GM23248 (cell line): ENCODE measurements at places on chromosomes 13 and 19. TPM values are rescaled to one million over a fixed set of nuclear protein-coding genes. Genes with fewer than 3 reads are reported as not detected.

Gene CCL25
- not detected in 2 replicates for total RNA-seq

- DNase-seq = peak; percentile 92
- peak overlapping the region; percentile 71 for H3K27ac ChIP-seq
- H3K4me1 ChIP-seq = peaks cover 14% of the 10 kb centered on the region
- no peaks in the 10 kb centered on the region for H3K27me3 ChIP-seq
- H3K36me3 ChIP-seq = peaks cover 9% of the 10 kb centered on the region; the same call in 1 of the 2 replicates
Measured at GRCh38 chr19:16435238-16435917, 36.4 kb downstream of the EPS15L1 start.

Gene C13orf46
- total RNA-seq = 6.6 TPM in 1 of 2 replicates, not detected in the other

Gene PSG3
- total RNA-seq = not detected in 2 replicates

Gene PSG6
- not detected in 2 replicates for total RNA-seq

DNA sequence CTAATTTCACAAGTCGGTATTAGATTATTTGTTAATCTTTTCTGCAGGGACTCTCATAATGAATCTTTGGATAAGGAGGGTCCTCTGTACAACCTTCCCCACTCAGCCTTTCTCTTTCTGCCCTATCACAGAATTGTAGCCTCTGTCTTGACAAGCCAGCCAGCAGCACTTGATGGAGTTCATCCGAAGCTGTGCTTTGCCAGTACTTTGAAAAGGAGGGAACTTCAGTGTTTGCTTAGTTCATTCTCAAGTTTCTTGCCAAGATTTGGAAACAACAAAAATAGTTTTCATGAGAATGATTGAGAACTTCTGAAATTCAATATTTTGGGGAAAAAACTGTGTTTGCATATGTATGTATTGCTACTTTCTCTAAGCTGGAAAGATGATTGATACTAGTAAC, 69.3 kb upstream of the HMGB1 start:
- H3K36me3 ChIP-seq = no peaks in the 10 kb centered on the region
- no peak overlapping the region for H3K4me3 ChIP-seq
- no peak overlapping the region for H3K27ac ChIP-seq
- H3K4me1 ChIP-seq = no peaks in the 10 kb centered on the region
- DNase-seq = no peak
- no peaks in the 10 kb centered on the region for H3K27me3 ChIP-seq

DNA sequence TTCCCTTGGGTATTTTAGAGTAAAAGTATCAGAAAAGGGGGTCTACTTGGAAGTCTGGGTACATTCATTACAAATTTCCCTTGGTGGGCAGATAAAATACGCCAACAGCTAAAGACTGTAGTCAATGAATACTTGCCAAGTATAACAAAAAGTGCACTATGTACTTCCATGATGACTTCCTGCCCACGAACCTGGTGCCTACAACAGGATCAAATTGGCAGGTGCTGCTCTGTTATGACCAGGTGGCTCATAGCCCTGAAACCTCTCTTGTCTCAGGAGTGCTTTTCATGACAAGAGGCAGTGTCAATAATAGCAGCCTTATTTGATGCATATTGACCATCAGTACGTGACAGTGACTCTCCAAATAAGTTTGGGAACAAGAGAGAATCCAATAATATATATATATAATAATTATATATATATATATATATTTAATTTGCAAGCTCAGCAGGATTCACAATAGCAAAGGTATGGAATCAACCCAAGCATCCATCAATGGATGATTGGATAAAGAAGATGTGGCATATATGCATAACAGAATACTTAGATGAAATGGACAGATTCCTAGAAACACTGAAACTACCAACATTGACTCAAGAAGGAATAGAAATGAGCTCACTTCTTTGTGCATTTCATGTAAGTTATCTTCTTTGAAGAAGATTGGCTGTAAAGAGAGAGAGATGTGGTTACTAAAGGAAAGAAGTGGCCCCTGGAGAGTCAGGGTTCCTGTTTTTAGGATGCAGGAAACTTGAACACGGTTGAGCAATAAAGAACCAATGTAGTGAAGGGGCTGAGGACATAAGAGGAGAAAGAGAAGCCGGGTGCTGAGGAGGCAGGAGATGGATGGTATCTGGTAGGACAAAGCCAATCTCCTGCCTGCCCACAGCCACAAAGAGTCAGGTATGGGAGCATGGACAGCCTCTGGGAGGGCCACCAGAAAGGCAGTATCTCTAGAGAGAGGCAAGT, 52.0 kb upstream of the GTF2F2 start:
- no peak overlapping the region for H3K4me3 ChIP-seq
- H3K27ac ChIP-seq = no peak overlapping the region
- H3K4me1 ChIP-seq = peaks cover 1% of the 10 kb centered on the region; the same call in 1 of the 2 replicates
- DNase-seq = no peak

DNA sequence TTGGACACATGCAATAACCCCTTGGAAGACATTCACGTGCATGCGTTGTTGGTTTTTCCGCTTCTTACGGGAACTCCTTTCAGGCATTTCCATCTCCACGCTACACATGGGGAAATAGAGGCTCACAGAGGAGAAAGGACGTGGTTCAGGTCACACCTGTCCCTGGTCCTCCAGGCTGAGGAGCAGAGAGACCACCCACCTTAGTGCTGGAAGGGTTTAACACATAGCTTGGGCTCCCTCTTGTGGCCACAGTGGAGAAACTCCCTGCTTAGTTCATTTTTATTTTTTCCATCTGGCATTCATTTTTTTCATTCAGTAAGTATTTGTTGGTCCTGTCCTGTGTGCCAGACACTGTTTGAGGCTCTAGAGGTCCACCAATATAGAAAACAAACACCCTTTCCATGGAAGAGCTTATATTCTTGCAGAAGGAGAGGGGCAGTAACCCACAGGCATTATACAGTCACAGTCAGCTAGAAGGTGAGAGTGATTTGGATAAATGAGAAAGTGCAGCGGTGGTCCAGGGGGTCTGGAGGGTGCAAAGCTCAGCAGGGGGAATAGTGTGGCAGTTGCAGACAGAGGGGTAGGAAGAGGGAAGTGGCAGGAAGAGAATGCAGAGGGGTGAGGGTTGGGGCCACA, 24.2 kb upstream of the TTYH1 start:
- H3K27ac ChIP-seq = no peak overlapping the region
- no peaks in the 10 kb centered on the region for H3K4me1 ChIP-seq
- peak; percentile 76 for DNase-seq
- H3K27me3 ChIP-seq = peaks cover 38% of the 10 kb centered on the region
- H3K36me3 ChIP-seq = no peaks in the 10 kb centered on the region

- H3K4me3 ChIP-seq = no peak overlapping the region
- H3K27ac ChIP-seq = no peak overlapping the region
- no peak for DNase-seq
- H3K36me3 ChIP-seq = no peaks in the 10 kb centered on the region
- no peaks in the 10 kb centered on the region for H3K27me3 ChIP-seq
- no peaks in the 10 kb centered on the region for H3K4me1 ChIP-seq
Measured at GRCh38 chr13:77599351-77599750, 63.8 kb downstream of the SCEL start.

GRCh38 chr13:106981051-106981450, 413.1 kb upstream of the ARGLU1 start:
- DNase-seq = no peak
- H3K27ac ChIP-seq = no peak overlapping the region
- no peaks in the 10 kb centered on the region for H3K27me3 ChIP-seq
- no peak overlapping the region for H3K4me3 ChIP-seq
- no peaks in the 10 kb centered on the region for H3K36me3 ChIP-seq

Gene PROZ
- not detected in 2 replicates for total RNA-seq

Gene PRTN3
- total RNA-seq = not detected in 2 replicates

DNA sequence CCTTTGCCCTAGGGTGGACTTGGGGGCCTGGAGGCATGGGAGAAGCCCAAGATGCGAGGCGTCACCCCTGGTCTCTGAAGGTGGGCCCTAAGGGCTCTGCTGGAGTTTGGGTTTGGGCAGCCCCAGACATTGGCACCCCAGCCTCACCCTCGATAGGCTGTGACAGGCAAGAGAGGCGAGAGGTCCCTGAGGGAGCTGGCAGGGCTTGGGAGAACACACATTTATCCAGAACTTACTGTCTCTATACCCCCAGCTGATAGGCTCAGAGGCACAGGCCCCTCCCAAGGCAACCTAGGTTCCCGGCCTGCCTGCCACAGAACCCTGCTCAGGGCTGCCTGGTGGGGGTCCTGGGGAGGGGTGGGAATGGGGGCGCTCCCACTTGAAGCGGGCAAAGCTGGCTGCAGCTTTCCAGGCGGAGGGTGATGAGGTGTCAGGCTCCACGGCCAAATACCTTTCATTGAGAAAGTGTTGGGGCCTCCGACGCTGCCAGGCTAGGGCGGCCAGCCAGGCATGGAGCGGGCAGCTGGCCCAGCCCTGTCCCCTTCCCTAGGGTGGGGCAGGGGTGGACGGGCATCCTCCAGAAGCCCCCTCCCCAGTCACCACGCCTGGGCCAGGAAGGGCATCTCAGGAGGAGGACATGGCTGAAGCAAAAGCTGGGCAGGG, 9.7 kb downstream of the CILP2 start:
- H3K27ac ChIP-seq = no peak overlapping the region
- H3K27me3 ChIP-seq = no peaks in the 10 kb centered on the region
- no peaks in the 10 kb centered on the region for H3K4me1 ChIP-seq
- no peak overlapping the region for H3K4me3 ChIP-seq

Gene PIN1
- 95.4 and 102 TPM in 2 replicates for total RNA-seq

GRCh38 chr19:1592755-1593500, at the start of gene MBD3:
Gene MBD3, minus strand, starts transcription at chr19:1592865. Its CDS starts 234 bp downstream, at chr19:1592631.
- no peaks in the 10 kb centered on the region for H3K27me3 ChIP-seq
- H3K4me1 ChIP-seq = peaks cover 18% of the 10 kb centered on the region
- peak; percentile 98 for DNase-seq
- peak within 1 kb of the TSS; percentile 99 for H3K4me3 ChIP-seq
- H3K27ac ChIP-seq = peak within 1 kb of the TSS; percentile 90
- H3K36me3 ChIP-seq = peaks cover 19% of the 10 kb centered on the region; the same call in 1 of the 2 replicates

- peaks cover 11% of the 10 kb centered on the region; the same call in 1 of the 2 replicates for H3K36me3 ChIP-seq
- peak overlapping the region; percentile 70 for H3K27ac ChIP-seq
- DNase-seq = peak; percentile 82
Measured at GRCh38 chr19:47210689-47211316, 20.2 kb downstream of the BBC3 start.

DNA sequence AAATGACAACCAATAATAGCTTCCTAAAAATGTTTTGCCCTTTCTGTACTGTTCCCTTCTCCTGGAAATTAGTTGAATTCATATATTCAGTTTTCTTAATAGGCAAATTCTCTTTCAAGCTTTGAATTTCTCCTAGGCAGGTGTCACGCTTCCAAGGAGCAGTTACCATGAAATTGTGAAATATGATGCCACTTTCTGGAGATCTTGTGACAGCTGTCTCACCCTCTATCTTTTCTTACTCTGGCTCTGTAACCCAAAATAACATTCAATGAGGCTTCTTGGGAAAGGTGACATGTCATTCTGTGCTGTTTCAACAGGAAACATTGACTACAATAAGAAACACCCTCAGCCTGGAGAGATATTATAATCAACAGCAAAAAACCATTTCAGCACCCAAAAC, 80.3 kb upstream of the MRI1 start:
- no peaks in the 10 kb centered on the region for H3K4me1 ChIP-seq
- no peaks in the 10 kb centered on the region for H3K27me3 ChIP-seq
- no peak overlapping the region for H3K27ac ChIP-seq
- no peak overlapping the region for H3K4me3 ChIP-seq

GRCh38 chr19:16141043-16141442, 2.4 kb upstream of the HSH2D start:
- DNase-seq = no peak
- H3K27me3 ChIP-seq = no peaks in the 10 kb centered on the region
- no peak overlapping the region for H3K4me3 ChIP-seq

GRCh38 chr19:33239223-33239975, 13.7 kb upstream of the SLC7A10 start:
- H3K27me3 ChIP-seq = no peaks in the 10 kb centered on the region
- H3K36me3 ChIP-seq = no peaks in the 10 kb centered on the region
- no peak for DNase-seq
- no peak overlapping the region for H3K27ac ChIP-seq
- H3K4me1 ChIP-seq = no peaks in the 10 kb centered on the region; the same call in 1 of the 2 replicates

- no peak overlapping the region for H3K27ac ChIP-seq
- no peaks in the 10 kb centered on the region for H3K4me1 ChIP-seq
- H3K4me3 ChIP-seq = no peak overlapping the region
- no peaks in the 10 kb centered on the region for H3K27me3 ChIP-seq
Measured at GRCh38 chr13:86729206-86729605, 930.0 kb upstream of the SLITRK6 start.

Gene MUC16
- total RNA-seq = not detected in 2 replicates

DNA sequence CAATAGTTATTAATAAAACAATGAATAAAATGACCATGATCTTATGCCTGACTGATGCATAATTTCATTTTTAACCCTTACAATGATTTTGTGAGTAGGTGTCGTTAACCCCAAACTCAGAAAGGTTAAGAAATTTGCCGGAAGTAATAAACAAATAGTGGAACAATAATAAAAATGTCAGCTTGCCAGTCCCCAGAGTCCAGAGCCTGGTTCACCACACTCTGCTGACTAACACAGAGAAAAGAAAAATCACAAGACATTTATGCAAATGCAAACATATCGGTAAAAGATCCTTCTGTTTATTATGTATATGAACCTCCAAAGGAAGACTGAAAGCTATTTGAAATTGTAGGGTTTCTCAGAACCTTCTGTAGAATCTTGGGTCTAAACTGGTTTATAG, 563.7 kb downstream of the EFNB2 start:
- 0 out of 2 replicates have a peak, but pooled peaks cover 4% of the 10 kb centered on the region for H3K27me3 ChIP-seq
- H3K4me3 ChIP-seq = no peak overlapping the region
- H3K36me3 ChIP-seq = no peaks in the 10 kb centered on the region
- H3K27ac ChIP-seq = no peak overlapping the region
- H3K4me1 ChIP-seq = no peaks in the 10 kb centered on the region

GRCh38 chr13:112205990-112206389, 139.0 kb downstream of the SOX1 start:
- H3K27me3 ChIP-seq = 0 out of 2 replicates have a peak, but pooled peaks cover 13% of the 10 kb centered on the region
- H3K4me1 ChIP-seq = no peaks in the 10 kb centered on the region
- H3K27ac ChIP-seq = no peak overlapping the region
- no peak overlapping the region for H3K4me3 ChIP-seq

Gene TYROBP
- not detected in 2 replicates for total RNA-seq

DNA sequence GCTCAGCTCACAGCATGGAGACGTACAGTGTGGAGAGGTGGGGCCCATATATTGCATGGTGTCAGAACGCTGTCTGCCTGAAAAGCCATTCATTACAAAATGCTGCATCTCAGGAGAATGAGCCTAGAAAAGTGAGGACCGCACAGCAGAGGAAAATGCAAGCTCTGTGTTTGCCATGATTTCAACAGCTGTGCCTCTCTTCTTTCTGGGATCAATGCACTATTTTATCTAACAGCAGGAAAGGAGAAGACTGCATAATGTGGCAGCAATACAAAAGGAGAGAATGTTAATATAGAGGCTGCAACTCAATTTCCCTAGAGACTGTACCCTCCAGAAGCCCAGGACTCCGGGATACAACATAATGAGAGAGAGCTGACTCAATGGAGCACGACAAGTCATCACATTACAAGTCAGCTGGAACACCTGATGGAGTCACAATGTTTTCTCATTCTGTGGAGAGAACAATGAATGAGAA, 368.0 kb downstream of the FGF14 start:
- H3K4me1 ChIP-seq = no peaks in the 10 kb centered on the region
- no peak overlapping the region for H3K27ac ChIP-seq
- no peak for DNase-seq
- no peaks in the 10 kb centered on the region for H3K27me3 ChIP-seq
- no peaks in the 10 kb centered on the region for H3K36me3 ChIP-seq

- peaks cover 29% of the 10 kb centered on the region for H3K4me1 ChIP-seq
- H3K36me3 ChIP-seq = no peaks in the 10 kb centered on the region
- peak; percentile 78 for DNase-seq
Measured at GRCh38 chr13:37194428-37194861, 89.0 kb upstream of the CSNK1A1L start.
